WTC11 (cell line): ENCODE measurements at places on chromosomes 16 and 17.

GRCh38 chr17:62860962-62861873 lies 53.1 kb upstream of the MARCHF10 start:
- DNase-seq, result no peak

- DNase-seq, result no peak
Observed at GRCh38 chr16:19753815-19754643, 36.0 kb downstream of the IQCK start.

DNA sequence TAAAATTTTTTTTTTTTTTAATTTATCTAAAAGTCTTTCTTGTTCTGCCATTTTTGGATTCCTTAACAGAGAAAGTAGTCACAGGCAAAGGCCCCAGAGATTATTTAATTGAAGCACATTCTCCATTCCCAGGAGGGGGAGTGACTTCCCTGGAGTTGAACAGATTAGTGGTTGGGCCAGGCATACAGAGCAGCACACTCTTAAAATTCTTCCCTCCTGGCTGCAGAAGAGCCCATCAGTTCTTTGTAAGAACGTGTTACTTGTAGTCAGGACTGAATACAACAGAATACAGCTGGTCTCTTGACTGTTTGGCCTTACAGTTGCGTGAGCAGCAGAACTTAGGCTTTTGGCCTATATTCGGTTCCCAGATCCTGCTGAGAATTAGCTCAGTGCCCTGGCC lies 1.8 kb downstream of the ALKBH5 start:
- DNase-seq, result no peak

DNA sequence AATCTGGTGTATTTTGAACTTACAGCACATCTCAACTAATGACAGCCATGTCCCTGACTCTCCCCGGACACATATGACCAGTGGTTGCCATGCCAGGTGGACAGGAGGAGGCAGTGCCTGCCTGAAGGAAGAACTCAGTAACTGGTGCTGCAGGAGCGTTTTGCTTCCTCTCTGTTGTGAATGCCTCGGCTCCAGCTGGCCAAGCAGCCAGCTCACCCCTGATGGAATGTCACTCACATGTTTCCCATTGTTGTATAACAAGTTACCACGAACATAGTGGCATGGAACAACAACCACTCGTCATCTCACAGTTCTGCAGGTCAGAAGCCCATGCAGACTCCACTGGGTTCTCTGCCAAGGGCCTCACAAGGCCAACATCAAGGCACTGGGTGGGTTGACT lies 20.1 kb upstream of the IRF8 start:
- DNase-seq, result no peak

GRCh38 chr16:85221771-85222154 lies 109.5 kb upstream of the CIBAR2 start:
- DNase-seq, result no peak

DNA sequence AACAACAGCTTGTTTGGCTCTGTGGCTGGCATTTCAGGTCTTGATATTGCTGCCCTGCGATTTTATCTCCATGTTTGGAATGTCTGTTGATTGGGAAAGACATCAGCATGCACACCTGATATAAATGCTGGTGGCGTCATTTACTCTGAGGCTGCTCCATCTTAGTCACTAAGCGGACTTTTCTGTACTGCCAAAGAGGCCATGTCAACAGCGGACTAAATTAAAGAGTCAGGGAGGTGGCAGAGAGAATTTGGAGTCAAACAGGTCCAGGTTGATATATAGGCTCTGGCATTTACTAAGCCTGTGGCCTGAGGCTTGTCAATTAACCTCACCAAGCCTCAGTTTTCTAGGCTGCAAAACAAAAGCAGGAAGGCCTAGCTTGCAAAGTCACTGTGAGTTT lies 6.2 kb downstream of the RBFOX1 start:
- no peak for DNase-seq
